Kasumi-1 (cell line): ENCODE measurements at places on chromosomes 16 and 17.

- DNase-seq = no peak
Observed at GRCh38 chr17:11639736-11640462, 41.6 kb downstream of the DNAH9 start.

DNA sequence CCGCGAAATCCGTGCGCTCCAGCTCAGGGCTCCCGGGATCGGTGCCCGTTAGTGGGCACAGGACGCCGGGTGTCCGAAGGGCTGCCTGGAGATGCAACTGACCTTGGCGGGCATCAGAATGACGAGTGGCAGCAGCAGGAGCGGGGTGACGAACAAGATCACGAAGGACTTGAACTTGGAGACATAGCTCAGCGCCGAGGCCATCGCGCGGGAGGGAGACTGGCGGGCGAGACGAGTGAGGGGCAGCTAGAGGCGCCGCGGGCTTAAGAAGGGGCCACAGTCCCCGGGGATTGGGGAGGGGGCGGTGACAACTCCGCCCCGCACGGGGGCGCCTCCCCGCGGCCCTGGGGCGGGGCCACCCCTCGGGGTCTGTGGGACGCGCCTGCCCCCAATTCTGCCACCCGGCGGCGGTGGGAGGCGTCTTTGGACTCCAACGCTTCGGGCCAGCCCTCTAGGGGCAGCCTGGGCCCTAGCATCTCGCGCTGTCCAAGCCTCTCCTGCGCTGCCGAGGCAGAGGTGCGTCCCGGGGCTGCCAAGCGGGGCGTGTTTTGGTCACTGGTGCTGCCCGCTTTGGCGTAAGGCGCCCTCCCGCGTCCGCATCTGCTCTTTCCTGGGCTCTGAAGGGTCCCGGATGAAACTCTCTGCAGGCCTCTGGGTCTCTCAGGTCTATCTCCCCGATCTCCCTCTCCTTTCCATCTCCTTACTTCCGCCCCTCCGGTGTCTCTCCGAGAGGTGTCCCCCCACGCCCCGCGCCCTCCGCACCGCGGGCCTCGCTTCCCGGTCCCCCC is at the start of gene SLC13A5:
Gene SLC13A5, minus strand, starts transcription at position 240 of the 788 bp plus-strand sequence. Its CDS starts 36 bp downstream, at position 204.
- no peak for DNase-seq

DNA sequence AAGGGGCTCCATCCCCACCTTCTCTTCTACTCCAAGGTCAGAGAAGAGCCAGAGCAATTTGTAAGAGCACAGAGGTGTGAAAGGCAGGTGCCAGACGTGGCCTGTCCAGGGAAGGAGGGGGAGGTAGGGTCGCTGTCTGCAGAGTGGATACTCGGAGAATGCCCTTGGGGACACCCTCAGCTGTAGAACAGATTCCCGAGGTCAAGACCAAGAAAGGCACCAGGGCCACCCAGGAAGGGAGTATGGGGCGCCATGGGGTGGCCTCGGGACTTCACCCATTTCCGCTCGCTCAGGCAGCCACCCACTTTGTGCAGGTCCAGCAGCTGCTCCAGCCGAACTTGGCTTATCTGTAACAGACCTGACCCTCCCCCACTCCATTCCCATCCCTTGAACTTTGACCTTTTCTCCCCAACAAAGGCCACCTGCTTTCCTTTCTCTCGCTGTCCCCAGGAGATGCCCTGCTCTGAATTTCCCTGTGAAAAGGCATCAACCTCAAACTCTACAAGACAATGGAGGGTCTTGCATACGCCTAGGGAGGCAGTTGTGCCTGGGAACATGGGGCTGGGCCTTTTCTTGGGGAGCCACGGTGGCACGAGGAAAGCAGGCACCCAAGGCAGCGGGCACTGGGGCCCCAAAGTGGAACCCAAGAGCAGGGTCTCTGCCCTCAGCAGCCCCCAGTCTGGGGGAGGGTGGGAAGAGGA is 11.3 kb upstream of the AXIN2 start:
- no peak for DNase-seq

DNA sequence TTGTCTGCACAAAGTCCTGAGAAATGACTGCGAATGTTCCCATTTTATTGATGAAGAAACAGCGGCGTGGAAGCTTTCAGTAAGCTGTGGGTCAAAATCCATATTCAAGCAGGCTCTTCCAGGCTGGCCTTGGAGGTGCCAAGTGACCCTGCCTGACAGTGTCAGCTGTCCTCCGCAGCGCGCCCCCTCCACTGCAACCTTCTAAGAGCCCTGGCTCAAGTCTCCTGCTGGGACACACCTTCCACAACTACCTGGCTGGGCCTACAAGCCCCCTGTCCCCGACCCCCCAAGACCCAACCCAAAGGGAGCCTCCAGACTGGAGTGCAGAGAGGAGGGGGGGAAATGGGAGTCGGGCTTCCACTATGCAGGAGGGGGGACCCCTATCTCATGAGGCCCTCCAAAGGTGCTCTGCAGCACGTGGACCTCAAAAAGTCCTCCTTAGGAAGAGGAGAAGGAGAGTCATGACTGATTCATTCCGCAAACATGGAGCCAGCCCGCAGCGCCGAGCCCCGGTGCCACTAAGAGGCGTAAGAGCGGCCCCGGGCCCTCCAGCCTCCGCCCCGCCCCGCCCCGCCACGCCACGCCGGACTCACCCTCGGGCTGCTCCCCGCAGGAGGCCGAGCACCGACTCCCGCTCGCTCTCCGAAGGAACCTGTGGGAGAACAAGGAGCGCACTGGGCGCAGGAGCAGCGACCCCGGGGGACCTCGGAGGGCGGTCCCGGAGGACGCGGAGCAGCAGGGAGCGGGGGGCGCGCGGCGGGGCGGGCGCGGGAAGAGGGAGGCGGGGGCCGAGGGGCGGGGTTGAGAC is 574 bp downstream of the MPP3 start:
- no peak for DNase-seq

GRCh38 chr16:30741461-30741914 is 6.7 kb upstream of the PHKG2 start:
- no peak for DNase-seq
